ENCODE measurements at places on chromosomes 13 and 19.

DNA sequence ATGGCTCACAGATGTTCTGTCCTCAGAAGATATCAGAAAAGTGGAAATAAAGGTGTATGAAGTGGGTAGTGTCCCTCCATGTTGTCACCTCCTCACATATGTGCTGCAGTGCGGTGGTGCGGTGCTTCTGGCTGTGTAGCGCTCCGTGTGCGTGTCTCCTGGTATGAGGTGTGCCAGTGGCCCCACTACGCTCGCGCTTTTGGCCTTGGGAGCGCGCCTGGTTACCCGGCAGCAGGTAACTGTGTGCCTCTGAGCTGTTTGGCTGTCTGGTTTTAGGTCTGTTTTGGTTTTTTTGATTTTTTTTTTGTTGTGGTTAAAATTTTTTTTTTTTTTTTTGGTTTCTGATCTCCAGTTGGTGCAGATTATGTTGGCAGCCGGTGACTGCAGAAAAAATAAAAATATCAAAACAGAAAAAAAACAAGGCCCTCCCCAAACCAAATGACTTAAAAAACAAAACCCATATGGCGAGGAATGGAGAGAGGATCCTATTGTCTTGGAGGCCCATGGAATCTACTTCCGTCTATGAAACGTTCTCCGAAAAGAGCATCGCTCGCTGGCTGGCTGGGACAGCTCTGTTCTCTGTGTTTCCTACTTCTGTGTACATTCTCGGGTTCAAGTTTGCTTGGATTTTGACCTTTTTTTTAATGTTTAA lies 7.9 kb downstream of the HNRNPL start:
- H3K36me3 ChIP-seq: peaks cover 99% of the 10 kb centered on the region
- H3K27me3 ChIP-seq: no peaks in the 10 kb centered on the region
- H3K27ac ChIP-seq: no peak overlapping the region
- H3K4me1 ChIP-seq: no peaks in the 10 kb centered on the region
- no peak overlapping the region for H3K4me3 ChIP-seq
- no peak for DNase-seq

DNA sequence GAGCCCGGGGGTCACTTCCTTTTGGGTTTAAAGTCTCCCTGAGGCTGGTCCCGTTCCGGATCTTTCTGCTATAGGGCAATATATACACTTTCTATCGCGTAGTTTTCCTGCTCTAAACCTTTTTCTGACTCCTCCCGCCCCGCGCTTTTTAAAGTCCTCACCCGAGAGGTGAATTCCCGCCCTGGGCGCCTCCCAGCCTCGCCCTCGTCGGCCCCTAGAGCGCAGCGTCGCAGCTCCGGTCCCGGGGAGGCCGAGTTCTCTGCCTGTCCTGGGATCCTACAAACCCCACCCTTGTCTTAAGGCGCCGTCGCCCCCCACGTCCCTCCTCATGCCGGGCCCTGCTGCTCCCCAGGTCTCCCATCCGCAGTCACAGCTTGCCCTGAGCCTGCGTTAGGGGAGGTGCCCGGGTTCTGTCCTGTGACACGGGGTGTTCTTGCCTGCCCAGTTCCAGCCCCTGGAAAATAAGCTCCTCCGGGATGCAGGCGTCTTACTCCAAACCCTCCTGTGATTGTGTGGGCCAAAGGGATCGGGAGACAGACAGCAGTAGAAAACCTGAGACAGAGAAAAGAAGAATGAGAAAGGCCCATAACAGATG lies 491 bp downstream of the ZNF525 start:
- peaks cover 23% of the 10 kb centered on the region for H3K4me1 ChIP-seq
- H3K4me3 ChIP-seq: peak overlapping the region; percentile 94
- H3K27me3 ChIP-seq: no peaks in the 10 kb centered on the region

DNA sequence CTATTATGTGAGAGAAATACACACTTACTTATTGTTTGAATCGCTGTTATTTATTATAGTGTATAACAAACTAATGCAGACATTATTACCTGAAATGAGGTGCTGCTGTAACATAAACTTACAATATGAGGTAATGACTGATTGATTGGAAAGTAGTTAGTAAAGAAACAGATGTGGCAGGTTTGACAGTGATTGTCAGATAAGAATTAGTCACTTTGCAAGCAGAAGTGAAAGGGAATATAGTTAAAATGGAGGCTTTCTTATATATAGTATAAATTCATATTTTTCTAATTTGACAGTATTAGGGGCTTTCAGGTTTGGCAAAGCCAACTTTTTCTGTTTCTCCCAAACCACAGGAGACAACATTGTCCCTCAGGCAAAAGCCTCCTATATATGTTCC lies 20.6 kb downstream of the MIR17HG start:
- H3K27me3 ChIP-seq: no peaks in the 10 kb centered on the region
- no peak overlapping the region for H3K4me3 ChIP-seq
- no peaks in the 10 kb centered on the region for H3K36me3 ChIP-seq
- H3K27ac ChIP-seq: no peak overlapping the region

- H3K4me1 ChIP-seq: no peaks in the 10 kb centered on the region
- H3K36me3 ChIP-seq: no peaks in the 10 kb centered on the region
- peaks cover 3% of the 10 kb centered on the region for H3K27me3 ChIP-seq
Observed at GRCh38 chr19:39676004-39676403, 20.3 kb downstream of the LGALS16 start.

GRCh38 chr19:6250909-6251308 lies 28.9 kb downstream of the MLLT1 start:
- peak overlapping the region; percentile 65 for H3K27ac ChIP-seq
- H3K36me3 ChIP-seq: peaks cover 9% of the 10 kb centered on the region
- no peaks in the 10 kb centered on the region for H3K27me3 ChIP-seq

GRCh38 chr13:35649162-35649561 lies 172.7 kb upstream of the MAB21L1 start:
- H3K27me3 ChIP-seq: no peaks in the 10 kb centered on the region
- H3K4me1 ChIP-seq: no peaks in the 10 kb centered on the region
- DNase-seq: no peak
- no peak overlapping the region for H3K4me3 ChIP-seq
- no peak overlapping the region for H3K27ac ChIP-seq

DNA sequence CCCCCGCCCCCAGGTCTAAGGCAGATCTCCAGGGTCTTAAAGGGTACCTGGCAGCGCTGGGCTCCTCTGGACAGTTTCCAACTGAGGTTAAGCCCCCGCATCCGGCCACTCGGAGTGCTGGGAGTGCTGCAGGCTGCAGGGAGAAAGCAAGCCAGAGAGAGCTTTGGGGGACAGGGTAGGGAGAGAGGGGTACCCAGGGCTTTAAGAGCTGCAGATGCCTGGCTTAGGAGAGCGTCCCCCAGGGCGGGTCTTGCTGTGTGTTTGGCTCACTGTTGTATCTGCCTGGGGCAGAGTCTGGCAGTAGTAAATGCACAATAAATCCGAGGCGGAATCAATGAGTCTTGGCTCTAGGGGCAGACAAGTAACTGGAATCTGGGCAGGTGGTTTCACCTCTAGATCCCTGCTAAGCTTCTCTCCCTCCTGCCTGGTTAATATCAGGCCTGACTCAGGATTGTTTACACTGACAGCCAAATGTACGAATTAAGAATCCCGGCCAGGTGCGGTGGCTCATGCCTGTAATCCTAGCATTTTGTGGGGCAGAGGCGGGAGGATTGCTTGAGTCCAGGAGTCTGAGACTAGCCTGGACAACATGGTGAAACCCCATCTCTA lies 798 bp upstream of the COX6B2 start:
- H3K27me3 ChIP-seq: peaks cover 62% of the 10 kb centered on the region
- H3K4me1 ChIP-seq: peaks cover 22% of the 10 kb centered on the region
- H3K27ac ChIP-seq: no peak overlapping the region
- no peak overlapping the region for H3K4me3 ChIP-seq

DNA sequence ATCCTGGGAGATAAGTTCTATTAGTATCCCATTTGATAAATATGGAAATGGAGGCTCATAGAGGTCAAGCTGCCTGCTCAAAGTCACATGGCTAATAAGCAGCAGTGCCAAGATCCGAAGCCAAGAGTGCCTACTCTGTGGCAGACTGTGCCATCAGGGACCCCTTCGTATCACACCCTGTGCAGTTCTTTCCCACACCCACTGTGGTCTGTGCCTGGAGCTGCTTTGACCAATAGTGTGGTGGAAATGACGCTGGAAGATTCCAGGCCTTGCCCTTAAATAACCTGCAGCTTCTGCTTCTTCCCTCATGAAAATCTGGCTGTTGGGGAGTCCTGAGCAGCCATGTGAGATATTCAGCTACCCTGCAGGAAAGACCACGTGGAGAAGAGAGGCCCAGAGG lies 10.1 kb downstream of the OPA3 start:
- no peak overlapping the region for H3K27ac ChIP-seq
- DNase-seq: no peak
- no peaks in the 10 kb centered on the region for H3K4me1 ChIP-seq
- H3K4me3 ChIP-seq: no peak overlapping the region
- H3K27me3 ChIP-seq: no peaks in the 10 kb centered on the region
- no peaks in the 10 kb centered on the region for H3K36me3 ChIP-seq

- H3K27ac ChIP-seq: no peak overlapping the region
- no peak for DNase-seq
- H3K4me3 ChIP-seq: no peak overlapping the region
- H3K4me1 ChIP-seq: peaks cover 24% of the 10 kb centered on the region
Observed at GRCh38 chr13:95642028-95642621, 2.4 kb downstream of the DZIP1 start.

- H3K27me3 ChIP-seq: no peaks in the 10 kb centered on the region
- peaks cover 22% of the 10 kb centered on the region for H3K4me1 ChIP-seq
- H3K4me3 ChIP-seq: peak overlapping the region; percentile 37
- DNase-seq: peak; percentile 49
- H3K27ac ChIP-seq: peak overlapping the region; percentile 71
Observed at GRCh38 chr13:33757713-33758112, 60.2 kb upstream of the RFC3 start.

DNA sequence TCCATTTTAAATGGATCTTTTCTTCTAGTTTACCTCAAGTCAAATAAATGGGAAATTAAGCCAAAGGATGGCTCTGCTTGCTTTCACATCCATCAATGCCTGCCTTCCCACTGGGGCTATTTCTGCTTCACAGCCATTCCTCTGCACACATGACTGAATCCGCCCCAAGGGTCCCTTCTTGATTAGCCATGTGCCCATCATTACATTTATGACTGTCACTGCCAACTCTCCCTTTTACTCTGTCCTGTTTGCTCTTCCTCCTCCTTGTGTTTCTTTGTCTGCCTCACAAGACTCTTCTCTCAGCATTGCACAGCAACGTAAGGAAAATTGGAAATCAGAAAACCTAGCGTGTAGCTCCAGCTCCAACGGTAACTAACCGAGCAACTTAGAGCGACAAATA lies 410.2 kb downstream of the TBC1D4 start:
- no peak overlapping the region for H3K27ac ChIP-seq
- no peaks in the 10 kb centered on the region for H3K27me3 ChIP-seq
- no peaks in the 10 kb centered on the region for H3K36me3 ChIP-seq
- no peak for DNase-seq
- no peaks in the 10 kb centered on the region for H3K4me1 ChIP-seq

GRCh38 chr19:35740108-35740422 lies 2.2 kb downstream of the IGFLR1 start:
- peaks cover 55% of the 10 kb centered on the region for H3K4me1 ChIP-seq
- no peaks in the 10 kb centered on the region for H3K27me3 ChIP-seq
- peak overlapping the region; percentile 89 for H3K4me3 ChIP-seq
- H3K36me3 ChIP-seq: peaks cover 46% of the 10 kb centered on the region
